ENCODE measurements at places on chromosomes 11 and 22.

- DNase-seq = no peak
These were observed 224.5 kb downstream of the BUD13 start for GRCh38 chr11:116548256-116548655.

- DNase-seq = no peak
These were observed 518.0 kb downstream of the DLG2 start for GRCh38 chr11:85109141-85109540.

DNA sequence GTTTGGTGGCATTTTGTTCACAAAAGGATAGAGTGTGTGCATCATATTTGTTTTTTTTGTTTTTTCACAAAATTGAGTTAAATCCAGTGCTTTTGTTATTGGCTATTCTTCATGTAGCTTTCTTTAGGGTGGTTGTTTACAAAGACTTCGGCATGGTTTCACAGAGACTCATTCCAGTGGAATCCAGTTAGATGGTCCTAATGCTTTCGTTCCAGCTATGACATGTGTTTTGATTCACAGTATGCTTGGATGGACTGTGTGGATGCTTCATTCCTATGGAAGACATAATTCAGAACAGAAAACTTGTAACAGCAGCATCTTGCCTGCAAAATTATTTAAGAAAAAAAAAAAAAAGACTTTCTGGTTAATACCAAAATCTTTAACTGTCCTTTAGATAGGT, 97.9 kb downstream of the PDHX start:
- peak; percentile 96 for DNase-seq

- peak; percentile 86 for DNase-seq
These were observed 17.5 kb upstream of the TXNRD2 start for GRCh38 chr22:19959043-19959586.

- peak; percentile 79 for DNase-seq
These were observed 139.5 kb downstream of the COMMD9 start for GRCh38 chr11:36149538-36150242.

- no peak for DNase-seq
These were observed 133.6 kb downstream of the RAB38 start for GRCh38 chr11:88041679-88042078.

DNA sequence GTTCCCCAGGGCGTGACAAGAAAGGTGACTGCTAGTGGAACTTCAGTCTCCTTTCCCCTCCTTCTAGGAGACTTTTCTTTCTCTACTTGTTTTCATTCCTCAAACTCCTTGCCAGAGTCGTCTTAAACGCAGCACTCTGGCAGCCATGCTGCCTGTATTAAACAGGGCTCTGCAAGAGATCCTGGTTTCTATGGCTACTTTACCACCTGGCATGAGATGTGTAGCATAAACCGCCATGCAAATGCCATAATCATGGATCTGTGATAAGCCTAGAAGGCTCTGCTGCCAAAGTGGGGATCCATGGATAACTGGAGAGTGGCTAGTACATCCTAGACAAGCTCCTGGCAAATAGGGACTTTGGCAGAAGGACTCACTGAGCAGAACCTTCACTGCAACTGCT, 321.1 kb downstream of the CADM1 start:
- DNase-seq = no peak

GRCh38 chr11:1202154-1202775, 20.6 kb upstream of the MUC5B start:
- no peak for DNase-seq

- no peak for DNase-seq
These were observed 6.7 kb downstream of the HPX start for GRCh38 chr11:6433998-6434660.

DNA sequence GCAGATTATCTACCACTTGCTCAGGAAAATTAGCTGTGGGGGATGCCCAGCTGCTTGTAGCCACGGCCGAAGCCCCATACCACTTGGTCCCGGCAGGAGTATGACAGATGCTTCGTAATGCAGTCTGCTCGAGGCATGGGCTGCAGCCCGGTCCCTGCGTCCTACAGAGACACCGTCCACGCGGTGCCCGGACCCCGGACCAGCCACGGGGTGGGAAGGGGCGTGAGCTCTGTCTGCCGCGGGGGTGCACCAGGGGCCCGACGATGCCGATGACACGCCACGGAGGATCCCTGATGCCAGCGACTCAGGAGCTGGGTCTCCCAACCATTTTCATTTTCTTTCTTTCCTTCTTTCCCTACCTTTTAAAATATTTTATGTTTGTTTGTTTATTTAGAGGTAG, 30.0 kb downstream of the SLC25A17 start:
- no peak for DNase-seq

- DNase-seq = peak; percentile 69
These were observed 27.1 kb downstream of the SDHD start for GRCh38 chr11:112113539-112114457.

- DNase-seq = no peak
These were observed 8.0 kb downstream of the SLC22A12 start for GRCh38 chr11:64598797-64599697.

DNA sequence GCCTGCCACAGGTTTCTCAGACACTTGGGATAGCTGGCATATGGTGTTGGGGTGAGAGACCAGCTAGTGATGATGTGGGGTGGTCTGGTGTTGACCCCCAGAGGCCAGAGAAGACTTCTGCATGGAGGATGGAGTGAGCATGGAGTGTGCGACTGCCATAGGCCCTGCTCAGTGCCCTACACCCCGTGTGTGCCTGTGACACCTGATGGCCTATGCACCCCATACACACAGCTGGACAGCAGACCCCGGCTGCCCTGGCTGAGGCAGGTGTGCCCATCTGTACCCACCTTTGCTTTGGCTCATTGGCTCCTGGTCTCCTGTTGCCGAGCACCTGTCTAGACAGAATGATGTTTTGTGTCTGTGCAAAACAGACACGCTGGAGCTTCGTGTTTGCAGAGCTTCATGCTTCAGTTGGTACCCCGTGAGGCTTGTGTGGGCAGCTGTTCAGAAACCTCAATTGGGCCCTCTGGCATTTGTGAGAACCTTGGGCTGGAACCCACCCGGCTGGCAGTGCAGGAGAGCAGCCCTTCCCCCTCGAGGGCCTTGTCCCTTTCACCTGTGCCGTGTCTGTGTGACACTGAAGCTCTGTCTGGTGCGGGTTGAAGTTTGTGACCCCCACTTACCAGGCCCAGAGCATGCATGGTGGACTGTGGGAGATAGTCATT, 27.6 kb downstream of the BCR start:
- DNase-seq = no peak

DNA sequence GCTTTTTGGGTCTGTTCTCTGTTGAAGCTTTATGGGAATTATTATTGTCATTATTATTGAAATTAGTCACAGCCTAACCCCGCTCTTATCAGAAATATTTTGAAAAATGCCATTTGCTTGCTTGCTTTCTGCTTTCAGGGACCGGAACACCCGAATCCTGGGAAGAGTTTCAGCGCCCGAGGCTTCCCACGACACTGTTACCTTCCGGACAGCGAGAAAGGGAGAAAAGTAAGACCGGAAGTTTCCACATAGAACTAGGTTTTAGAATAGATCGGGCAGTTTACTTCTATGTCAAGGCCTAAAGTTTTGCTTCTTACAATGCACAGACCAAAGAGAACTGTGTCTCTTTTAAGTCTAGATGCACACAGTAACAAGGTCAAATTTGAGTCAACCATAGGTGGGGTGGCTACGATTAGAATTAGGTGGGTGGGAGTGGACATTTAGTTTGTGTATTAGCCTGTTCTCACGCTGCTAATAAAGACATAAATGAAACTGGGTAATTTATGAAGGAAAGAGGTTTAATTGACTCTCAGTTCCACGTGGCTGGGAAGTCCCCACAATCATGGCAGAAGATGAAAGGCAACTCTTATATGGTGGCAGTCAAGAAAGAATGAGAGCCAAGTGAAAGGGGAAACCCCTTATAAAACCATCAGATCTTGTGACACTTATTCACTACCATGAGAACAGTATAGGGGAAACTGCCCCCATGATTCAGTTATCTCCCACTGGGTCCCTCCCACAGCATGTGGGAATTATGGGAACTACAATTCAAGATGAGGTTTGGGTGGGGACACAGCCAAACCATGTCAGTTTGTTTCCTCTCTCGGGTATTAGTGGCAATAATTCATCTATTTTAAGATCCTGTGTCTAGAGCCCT, 12.9 kb downstream of the MPEG1 start:
- no peak for DNase-seq

DNA sequence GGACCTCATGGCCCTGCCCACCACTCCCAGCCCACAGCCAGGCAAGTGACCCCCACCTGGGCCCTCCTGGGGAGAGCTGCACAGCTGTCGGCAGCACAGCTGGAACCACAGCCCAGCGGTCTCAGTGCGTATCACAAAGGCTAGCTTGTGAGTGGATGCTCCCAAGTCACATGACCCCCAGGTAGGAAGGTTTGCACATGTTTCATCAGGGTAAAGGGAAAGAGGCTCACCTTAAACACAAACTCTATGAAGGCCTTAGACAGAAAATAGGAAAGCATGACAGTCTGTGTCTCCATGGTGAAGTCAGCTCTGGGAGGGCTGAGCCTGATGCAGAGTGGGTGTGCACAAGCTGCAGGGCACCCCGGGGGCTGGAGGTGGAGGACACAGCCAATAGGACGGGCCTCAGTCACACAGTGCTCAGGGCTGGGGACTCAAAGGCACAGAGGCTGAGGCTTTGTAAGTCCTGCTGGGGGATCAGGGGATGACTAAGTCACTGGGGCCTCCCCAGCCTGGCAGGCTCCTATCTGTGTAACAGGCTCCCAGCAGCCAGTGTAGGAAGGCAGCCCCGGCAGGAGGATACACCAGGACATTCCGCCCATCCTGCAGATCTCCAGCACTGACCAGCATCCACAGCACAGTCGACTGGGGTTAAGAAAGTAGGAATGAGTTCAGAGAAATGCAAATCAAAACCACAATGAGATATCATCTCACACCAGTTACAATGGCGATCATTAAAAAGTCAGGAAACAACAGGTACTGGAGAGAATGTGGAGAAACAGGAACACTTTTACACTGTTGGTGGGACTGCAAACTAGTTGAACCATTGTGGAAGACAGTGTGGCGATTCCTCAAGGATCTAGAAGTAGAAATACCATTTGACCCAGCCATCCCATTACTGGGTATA, 22.0 kb downstream of the CELSR1 start:
- no peak for DNase-seq

- DNase-seq = no peak
These were observed 753.7 kb downstream of the BRD1 start for GRCh38 chr22:49073873-49074417.

DNA sequence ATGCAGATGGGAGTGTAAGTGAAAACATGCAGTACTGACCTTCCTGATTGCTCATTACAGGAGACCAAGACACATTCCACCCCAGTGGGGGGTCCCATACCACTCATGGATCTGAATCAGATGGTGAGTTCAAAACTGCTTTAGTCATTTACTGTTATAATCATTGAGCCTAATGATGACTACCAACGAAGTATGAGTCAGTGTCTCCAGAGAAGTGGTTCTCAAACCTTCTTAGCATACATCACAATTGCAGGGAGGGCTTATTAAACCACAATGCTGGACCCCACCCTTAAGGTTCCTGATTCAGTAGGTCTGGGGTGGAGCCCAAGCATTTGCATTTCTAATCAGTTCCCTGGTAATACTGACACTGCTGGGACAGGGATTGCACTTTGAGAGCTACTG, 75.8 kb downstream of the CD44 start:
- DNase-seq = no peak

DNA sequence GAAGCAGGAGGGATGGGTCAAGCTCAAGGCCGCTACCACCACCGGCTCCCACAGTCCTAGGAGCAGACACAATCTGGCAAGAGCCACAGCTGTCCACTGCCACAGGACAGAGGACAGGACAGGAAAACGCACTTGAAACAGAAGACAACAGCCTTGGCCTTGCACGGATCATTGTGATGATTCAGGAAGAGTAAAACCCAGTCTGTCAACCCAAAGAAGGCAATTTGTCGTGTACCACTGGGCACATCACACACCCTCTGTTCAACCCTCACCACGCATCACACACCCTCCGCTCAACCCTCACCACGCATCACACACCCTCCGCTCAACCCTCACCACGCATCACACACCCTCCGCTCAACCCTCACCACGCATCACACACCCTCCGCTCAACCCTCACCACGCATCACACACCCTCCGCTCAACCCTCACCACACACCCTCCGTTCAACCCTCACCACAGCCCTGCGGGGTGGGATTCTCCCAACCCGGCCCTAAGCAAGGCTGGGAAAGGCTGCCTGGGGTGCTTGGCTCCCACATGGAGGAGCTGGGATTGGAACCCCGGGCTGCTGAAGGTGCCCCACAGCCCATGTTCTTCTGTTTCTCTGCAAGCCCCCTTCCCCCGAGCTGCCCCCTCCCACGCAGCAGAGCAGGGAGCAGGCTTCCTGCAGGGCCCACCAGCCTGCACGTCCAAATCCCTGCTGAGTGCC, 11.3 kb upstream of the CDC42BPG start:
- no peak for DNase-seq

- DNase-seq = no peak
These were observed 40.8 kb upstream of the CYP2D6 start for GRCh38 chr22:42171417-42171816.

GRCh38 chr22:19176732-19177131, 1.8 kb downstream of the SLC25A1 start:
- no peak for DNase-seq

GRCh38 chr22:29816539-29816938, 21.5 kb downstream of the ASCC2 start:
- peak; percentile 27 for DNase-seq

DNA sequence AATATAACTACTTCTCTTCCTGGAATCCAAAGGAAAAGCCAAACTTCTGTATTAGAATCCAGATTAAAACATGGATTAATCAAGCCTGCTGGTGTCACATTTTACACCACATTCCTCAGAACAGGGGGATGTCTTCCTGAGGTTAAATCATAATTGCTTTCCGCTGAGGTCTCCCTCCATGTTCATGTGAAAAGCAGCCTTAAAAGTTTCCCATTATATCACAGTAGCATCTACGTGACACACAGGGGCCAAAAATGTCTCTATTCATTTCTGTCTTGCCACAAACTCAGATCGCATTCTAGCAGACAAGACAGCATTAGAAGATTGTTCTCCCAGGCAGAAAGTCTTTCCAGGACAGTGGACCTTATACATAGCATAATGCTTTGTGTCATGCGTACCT, 788.7 kb downstream of the OPCML start:
- no peak for DNase-seq

GRCh38 chr11:68803766-68804165, 38.0 kb downstream of the CPT1A start:
- DNase-seq = no peak

GRCh38 chr11:68979931-68980775, 633 bp downstream of the MRGPRD start:
- no peak for DNase-seq

GRCh38 chr11:79414644-79415317, 26.0 kb downstream of the TENM4 start:
- peak; percentile 77 for DNase-seq
